ENCODE measurements at places on chromosomes 3 and 15. TPM values are rescaled to one million over a fixed set of nuclear protein-coding genes. Genes with fewer than 3 reads are reported as not detected.

Gene ROPN1
- not detected for total RNA-seq

Gene DAZL
- not detected for total RNA-seq

Gene MYO5C
- 0.69 TPM for total RNA-seq

DNA sequence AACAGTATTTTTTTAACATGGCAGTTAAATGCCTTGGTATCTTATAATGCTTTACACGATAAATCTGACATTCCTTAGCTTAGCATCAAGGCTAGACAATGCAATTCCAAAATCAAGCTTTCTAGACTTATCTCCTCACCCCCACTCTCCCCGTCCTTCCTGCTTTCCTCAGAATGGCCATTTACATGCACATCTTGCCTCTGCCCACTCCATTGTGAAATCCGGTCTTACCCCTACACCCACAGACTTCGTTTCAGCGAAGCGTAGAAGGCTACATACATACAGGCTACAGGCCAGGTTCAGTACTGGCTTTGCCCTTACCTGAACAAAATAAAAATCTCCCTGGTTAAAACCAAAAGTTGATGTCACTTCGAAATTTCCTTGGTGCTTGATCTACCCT, 58.6 kb upstream of the SLC12A8 start:
- peaks cover 11% of the 10 kb centered on the region for H3K4me1 ChIP-seq
- H3K27ac ChIP-seq, result no peak overlapping the region
- H3K36me3 ChIP-seq, result peaks cover 19% of the 10 kb centered on the region
- no peaks in the 10 kb centered on the region for H3K27me3 ChIP-seq
- H3K4me3 ChIP-seq, result no peak overlapping the region
- DNase-seq, result no peak

GRCh38 chr3:72636969-72637597, 211.2 kb downstream of the SHQ1 start:
- H3K27me3 ChIP-seq, result peaks cover 21% of the 10 kb centered on the region
- H3K4me3 ChIP-seq, result no peak overlapping the region
- H3K4me1 ChIP-seq, result peaks cover 55% of the 10 kb centered on the region
- no peak overlapping the region for H3K27ac ChIP-seq

- H3K27me3 ChIP-seq, result no peaks in the 10 kb centered on the region
- H3K4me3 ChIP-seq, result no peak overlapping the region
- DNase-seq, result no peak
- no peaks in the 10 kb centered on the region for H3K4me1 ChIP-seq
- no peak overlapping the region for H3K27ac ChIP-seq
- peaks cover 4% of the 10 kb centered on the region for H3K36me3 ChIP-seq
Measured at GRCh38 chr15:49331951-49332350, 91.1 kb upstream of the FGF7 start.
